ENCODE measurements at places on chromosomes 2 and 18.
A peak's percentile ranks its signal among the peaks of the same experiment; 100 is the strongest.

- DNase-seq, result no peak
These were observed 179.5 kb downstream of the LOXHD1 start for GRCh38 chr18:46477425-46478011.

DNA sequence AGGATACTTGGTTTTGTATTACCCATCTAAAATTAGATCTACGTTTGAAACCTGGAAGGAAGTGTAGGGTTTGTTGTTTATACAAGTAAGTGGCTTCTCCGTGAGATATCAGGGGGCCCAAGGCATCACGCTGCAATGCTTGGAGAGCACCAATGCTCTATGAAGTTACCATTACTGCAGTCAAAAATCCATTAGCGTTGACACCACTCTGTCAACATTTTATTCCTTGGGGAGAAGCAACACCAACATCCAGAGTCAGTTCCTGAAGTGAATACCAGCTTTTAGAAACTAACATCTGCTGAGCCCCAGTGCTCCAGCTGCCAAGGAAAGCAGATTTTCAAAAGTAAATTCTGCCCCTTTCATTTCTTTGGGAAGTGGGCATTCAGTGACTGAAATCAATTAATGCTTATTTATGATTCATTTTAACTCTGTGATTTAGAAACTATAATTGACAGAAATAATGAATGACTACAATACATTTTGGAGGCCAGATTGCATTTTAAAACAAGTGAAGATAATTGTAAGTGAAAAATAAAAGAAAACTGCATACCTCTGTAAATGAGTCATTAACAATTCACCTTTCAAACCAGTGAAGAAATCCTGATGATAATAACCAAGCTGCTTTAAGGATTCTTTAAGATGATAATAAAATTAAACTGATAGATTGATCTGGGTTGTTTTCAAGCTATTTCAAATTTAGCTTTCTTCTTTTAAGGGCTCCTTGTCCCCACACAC is 30.5 kb downstream of the LRP1B start:
- no peak for DNase-seq

- no peak for DNase-seq
These were observed 4.3 kb downstream of the CASP8 start for GRCh38 chr2:201264472-201265173.

- peak; percentile 40 for DNase-seq
These were observed 28.8 kb upstream of the NEDD4L start for GRCh38 chr18:58015065-58015780.

DNA sequence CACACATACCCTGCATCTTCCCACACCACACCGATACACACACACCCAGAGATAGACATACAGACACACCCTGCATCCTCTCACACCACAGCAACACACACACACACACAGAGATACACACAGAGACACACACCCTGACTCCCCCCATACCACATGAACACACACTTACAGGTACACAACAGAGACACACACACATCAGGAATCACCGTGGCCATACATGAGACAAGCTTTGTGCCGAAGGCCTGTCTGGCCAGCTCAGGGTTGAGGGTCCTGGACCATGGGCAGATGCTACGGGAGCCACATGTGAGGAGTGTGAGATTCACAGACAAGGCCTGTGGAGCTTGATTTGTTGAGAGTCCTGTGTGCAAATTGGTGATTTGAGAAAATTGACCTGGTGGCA is 15.6 kb downstream of the IMPA2 start:
- DNase-seq, result no peak

DNA sequence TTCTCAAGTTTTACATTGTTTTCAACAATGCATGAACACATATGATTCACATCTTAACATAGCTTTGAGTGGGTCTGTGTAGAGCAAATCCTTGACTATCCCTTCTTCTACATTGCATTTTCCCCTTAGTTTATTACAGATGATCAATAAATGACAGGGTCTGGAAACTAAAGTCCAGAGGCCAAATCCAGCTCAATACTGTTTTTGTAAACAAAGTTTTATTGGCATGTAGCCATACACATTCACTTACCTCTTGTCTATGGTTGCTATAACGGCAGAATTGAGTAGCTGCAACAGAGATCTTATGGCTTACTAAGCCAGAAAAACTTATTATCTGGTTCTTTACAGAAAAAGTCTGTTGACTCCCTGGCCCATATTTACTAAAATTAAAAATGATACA is 12.8 kb downstream of the FANCL start:
- DNase-seq, result no peak

DNA sequence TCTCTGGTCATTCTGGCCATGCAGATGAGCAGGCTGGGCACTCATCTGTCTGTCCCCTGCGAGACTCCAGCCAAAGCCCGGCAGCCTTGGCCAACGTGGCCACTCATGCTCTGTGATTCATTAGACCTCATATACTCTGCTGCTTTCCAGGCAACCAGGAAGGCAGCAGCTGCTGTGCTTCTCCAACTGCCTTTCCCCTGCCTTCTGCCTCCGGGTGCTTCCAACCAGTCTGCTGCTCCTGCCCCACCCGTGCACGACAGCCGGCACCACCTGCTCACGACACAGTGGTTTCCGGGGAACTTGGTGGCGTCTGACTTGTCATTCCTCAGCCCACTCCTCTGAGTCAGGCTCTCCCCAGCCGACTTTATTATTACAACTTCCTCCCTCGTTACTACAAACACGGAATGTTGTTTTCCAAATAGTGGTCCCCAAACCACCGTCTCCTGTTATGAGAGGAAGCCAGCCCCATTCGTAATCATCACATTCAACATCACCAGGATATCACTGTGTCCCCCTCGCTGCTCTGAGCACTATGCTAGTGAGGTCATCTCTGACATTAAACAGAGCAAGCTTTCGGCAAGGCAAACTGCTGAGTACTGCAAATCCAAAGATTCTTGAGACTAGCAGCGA is 392.4 kb downstream of the ALK start:
- DNase-seq, result no peak

DNA sequence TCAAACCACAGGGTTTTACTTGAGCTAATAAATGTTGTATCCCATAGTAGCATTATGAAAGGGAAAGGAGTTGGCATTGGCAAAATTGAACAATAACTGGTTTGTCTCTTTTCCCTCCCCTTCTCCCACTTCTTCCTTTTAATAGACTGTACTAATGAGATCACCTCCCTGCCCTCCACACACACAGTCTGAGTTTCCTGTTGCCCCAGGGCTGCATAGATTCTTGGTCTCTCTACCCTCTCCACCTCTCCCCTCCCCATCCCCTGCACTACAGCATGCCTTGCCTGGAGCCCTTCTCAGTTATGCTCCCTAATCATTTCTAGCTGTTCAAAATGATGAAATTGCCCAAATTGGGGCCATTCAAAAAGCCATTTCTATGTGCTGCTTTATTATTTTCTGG is 37.2 kb upstream of the NEMP2 start:
- DNase-seq, result no peak

GRCh38 chr18:68275616-68276015 is 439.3 kb downstream of the TMX3 start:
- DNase-seq, result no peak

DNA sequence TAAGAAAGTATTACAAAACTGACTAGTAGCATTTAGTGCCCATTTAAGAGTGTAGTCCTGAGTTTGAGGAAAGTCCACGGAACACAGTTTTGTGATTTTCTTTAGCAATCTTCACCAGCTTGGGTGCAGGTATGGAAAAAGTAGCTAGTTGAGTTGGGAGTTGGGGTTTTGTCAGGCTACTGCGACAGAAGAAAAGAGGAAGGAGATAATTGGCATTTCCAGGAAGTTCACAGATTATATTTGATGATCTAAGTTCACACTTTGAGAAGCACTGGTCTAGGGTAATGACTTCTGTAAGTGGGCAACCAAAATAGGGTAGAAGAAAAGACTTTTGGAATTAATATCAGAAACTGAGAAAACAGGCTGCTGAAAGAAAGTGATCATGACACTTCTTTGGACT is 52.1 kb downstream of the VIL1 start:
- no peak for DNase-seq

DNA sequence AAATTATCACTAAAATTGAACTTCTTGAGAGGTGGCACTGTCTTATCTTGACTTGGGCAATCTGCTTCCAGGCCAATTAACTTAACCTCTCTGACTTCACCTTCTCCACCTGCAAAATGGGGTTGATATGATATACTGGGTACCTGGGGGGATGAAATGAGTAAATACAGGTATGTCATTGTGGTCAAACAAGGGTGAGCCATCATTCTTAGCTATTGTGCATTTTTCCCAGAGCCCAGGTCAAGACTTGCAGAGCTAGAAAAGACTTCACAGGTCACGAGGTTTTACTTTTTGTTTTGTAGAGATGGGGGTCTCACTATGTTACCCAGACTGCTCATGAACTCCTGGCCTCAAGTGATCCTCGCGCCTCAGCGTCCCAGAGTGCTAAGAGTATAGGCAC is 145.0 kb downstream of the PRKCE start:
- DNase-seq, result no peak

- no peak for DNase-seq
These were observed 188.4 kb downstream of the SH3BP4 start for GRCh38 chr2:235139956-235140800.

- no peak for DNase-seq
These were observed 80.8 kb downstream of the LCLAT1 start for GRCh38 chr2:30527859-30528258.

DNA sequence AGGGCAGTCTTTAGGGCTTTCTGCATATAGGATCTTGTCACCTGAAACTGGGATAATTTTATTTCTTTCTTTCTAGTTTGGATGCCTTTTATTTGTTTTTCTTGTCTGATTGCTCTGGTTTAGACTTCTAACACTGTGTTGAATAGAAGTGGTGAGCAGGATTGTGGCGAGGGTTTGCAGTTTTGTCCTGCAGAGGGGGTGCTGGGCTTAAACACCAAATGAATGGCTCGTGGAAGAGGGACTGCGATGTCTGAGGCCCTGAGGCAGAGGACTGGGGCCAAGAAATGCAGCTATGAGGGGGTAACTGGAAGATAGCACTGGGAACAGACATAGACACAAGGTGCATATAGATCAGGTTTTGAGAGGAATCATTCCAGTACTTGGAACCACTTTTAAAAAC is 20.5 kb downstream of the UBE2F start:
- no peak for DNase-seq

DNA sequence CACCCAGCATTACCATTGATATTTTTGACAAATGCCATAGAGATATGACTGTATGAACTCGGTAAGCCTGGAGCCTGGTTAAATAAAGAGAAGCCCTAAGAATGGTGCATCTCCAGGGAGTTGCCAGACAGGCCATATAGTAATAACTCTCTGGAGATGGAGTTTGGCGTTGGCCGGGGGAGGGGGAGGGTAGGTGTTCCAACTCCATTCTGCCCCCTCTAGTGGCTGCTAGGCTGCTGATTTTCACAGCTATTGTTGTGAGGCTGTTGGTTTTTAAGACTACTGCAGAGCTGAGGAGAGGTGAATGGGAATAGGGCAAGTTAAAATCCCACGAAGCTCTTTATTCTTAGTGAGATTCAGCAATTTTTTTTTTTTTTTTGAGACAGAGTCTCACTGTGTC is 99.9 kb downstream of the GALNT14 start:
- DNase-seq, result no peak

GRCh38 chr2:113977660-113978523 is 88.0 kb downstream of the ACTR3 start:
- DNase-seq, result no peak

- no peak for DNase-seq
These were observed 10.7 kb downstream of the KCNJ3 start for GRCh38 chr2:154709215-154709614.

DNA sequence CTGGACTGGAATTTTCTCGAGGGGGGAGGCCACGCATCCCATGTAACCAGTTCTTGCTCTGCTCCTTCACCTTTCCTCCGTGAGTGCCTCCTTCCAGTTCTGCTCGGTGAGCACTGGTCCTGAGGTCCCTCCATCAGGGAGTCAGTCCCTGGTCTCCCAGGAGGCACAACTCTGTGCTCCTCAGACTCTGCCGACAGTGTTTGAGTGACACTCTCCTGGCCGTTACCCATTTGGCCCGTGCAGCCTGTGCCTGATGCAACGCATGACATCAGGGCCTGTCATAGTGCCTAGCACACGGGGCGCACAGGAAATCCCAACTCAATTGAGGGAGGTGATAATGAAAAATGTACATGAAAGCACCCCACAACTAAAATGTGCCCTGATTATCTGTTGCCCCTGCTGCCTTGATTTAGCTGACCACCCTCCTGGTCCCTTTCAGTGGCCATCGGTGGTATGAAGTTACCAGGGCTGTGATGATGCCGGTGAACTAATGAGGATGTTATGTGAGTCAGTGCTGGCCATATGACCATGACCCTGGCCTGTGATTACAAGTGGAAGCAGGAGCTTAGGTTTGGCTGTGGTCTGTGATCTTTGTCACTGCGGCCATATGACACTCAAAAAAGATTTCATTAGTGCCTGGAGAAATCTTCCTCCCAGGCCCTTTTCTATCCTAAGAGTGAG is 144.6 kb downstream of the TDRD15 start:
- no peak for DNase-seq

GRCh38 chr2:161199912-161200701 is 39.9 kb downstream of the TANK start:
- peak; percentile 32 for DNase-seq

DNA sequence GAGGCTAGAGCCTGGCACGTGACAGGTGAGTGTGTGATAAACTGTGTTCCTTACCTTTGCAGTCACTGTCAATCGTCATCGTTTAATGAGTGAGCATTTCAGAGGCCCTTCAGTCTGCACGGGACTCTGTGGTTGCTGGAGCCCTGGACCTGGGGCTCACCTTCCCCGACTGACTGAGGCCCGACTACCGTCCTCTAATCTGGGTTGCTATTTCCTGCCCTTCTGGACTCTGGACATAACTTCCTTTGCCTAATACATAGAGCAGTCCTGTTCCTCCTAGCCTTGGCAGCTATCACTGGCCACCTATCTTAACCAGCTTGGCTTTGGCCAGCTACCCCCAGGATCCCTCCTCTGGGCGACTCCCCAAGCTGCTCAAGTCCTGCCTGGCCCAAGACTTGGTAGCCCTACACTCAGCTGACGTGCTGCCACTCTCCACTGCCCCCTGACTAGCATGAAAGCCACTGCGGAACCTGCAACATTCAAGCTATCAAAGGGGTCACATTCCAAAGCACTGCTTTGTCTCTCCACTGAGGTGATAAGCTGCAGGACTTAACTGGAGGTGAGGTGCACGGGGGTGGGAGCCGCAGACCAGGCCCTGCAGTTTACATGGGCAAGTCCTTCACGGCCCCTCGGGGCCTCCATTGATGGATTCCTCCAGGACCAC is 11.1 kb upstream of the RAB17 start:
- DNase-seq, result no peak

- no peak for DNase-seq
These were observed 154.0 kb upstream of the MAP3K20 start for GRCh38 chr2:172921532-172922236.

DNA sequence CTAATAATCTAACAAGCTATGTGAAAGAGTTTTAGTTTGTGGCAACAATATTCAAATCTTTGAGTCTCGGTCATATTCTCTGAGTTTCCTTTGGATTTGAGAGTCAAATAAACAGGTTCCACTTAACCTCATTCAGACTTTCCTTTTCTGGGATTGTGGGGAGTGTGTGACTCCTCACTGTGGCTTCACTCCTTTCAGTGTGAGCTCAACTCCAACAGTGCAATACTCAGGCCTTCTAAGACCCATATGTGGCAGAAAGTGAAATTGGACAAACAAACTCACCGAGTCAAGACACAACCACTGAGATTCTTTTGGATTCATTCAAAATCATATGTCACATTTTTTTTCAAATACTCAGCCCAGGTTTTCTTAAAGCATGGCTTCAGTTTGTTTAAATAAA is 25.4 kb downstream of the SLC9A4 start:
- DNase-seq, result no peak

GRCh38 chr2:231199219-231199618 is 788 bp downstream of the ARMC9 start:
- no peak for DNase-seq

- DNase-seq, result no peak
These were observed 35.4 kb upstream of the GPR17 start for GRCh38 chr2:127610561-127610960.

- DNase-seq, result no peak
These were observed 1.2 kb upstream of the CNNM4 start for GRCh38 chr2:96759548-96759947.

Measured in GM06990 (cell line).